NCI-H2029 (cell line): ENCODE measurements at places on chromosomes 3 and 15.

GRCh38 chr3:32436816-32437189 is 45.1 kb downstream of the CMTM7 start:
- DNase-seq, result no peak

- no peak for DNase-seq
Measured at GRCh38 chr3:160667452-160667851, 9.5 kb upstream of the ARL14 start.

DNA sequence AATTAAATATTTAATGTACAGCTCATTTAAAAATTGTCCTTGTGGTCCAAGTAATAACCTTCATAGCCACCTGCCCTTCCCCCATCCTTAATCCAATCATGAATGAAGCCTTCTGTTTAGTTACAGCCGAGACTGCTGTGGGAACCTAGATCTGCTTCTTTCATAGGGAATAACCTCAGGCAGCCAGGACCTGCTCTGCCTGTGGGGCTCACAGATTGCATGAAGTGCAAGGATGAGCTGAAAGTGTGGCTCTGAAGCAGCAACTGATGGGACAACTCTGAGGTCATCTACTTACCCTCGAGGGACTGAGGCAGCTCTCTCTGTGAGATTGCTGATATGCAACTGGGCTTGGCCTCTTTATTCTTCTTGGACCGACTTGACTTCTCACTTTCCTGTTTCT is 169.8 kb downstream of the POTEB3 start:
- no peak for DNase-seq

GRCh38 chr15:66882251-66883020 is 180.4 kb downstream of the SMAD6 start:
- DNase-seq, result no peak

GRCh38 chr3:78101384-78101783 is 1061.5 kb downstream of the ROBO2 start:
- no peak for DNase-seq

DNA sequence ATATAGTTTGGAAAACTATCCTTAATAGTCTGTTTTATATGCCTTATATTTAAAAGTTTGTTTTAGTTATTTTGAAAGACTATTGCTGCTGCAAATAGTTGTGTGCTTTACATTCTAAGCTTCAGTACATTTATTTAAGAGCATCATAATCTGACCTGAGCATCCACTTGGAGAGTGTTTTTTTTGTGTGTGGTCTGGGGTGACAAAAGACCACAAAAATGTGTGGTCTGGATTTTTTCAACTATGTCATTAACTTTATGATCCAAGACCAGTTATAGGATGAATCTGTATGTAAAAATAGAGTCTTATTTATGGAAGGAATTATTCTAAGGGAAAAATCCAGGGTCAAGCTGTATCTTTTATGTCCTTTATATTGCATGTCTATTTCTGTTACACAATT is 77.4 kb downstream of the SLTM start:
- DNase-seq, result no peak
